ENCODE measurements at places on chromosomes 4 and X.

GRCh38 chrX:133419911-133420310 is 4.6 kb upstream of the GPC4 start:
- no peak for DNase-seq

DNA sequence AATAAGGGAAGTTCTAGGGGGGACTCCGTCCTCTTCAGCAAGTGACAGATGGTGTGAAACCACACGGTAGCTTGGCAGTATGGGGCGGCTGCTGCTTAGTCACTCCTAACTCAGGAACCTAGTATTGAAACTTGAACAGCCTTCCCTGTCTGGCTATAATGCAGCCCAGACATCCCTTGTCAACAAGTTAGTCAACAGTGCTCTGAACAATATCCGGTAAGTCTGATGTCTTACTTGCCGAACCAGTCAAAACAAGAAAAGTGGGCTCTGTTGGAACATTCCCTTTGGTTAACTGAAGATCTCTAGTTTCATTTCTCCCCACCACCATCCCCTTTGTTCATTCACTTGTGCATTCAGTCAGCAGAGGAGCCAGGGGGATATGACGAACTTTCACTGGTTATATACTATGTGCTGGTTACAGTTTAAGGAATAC is 18.7 kb upstream of the CXCL13 start:
- peak; percentile 44 for DNase-seq

- no peak for DNase-seq
These were observed 11.5 kb upstream of the TXLNG start for GRCh38 chrX:16774746-16775145.

DNA sequence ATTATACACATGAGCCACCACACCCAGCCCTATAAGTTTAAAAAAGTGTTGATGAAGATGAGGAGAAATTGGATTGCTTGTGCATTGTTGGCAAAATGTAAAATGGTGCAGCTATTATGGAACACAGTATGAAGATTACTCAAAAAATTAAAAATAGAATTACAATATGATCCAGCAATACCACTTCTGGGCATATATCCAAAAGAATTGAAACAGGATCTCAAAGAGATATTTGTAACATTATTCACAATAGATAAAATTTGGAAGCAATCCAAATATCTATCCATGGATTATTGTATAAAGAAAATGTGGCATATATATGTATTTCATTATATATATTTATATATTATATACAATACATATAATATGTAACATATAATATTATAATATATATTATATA is 515.6 kb upstream of the GNPDA2 start:
- no peak for DNase-seq

GRCh38 chrX:87338510-87338909 is 179.1 kb upstream of the KLHL4 start:
- DNase-seq = no peak

DNA sequence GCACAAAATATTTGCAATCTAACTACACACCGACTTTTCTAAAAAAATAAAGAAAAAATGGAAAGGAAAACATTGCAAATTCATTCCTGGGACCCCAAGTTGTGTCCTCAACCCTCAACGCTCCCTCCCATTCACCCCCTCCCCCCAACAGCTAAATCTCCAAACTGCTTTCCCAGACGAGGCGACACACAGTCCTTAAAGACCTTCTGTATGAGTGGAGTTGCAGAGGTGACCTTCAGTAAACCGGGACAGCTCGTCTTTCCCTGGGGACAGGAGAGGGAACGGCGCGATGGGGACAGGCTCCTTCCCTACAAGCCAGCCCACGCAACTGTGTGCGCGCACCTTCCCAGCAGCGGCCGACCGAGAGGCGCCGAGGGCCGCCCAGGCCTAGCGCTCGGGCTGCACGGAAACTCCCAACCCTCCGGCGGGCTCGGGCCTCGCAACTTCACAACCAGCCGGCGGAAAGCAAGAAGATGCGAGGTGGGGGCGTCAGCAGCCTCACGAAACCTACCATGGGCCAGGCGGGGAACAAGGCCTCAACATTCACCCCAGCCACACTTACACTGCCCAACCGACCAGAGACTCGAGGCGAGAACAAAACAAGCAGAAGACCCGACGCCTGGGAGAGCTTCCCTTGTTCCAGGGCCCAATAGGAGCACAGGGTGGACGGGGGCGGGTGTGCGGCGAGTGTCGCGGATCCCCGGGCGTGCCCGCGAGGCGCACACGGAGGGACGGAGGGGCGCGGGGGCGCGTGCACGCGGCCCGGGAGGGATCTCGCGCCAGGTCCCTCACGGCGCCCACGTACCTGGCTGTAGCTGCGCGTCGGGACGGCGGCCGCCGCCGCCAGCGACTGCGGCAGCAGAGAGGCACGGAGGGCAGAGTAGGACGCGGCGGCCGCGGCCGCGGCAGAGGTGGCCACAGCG is 763 bp downstream of the GRSF1 start:
- DNase-seq = peak; percentile 47
